ENCODE measurements at places on chromosomes 1 and 21.

- DNase-seq, result no peak
Measured at GRCh38 chr21:14814991-14815390, 249.8 kb downstream of the NRIP1 start.

DNA sequence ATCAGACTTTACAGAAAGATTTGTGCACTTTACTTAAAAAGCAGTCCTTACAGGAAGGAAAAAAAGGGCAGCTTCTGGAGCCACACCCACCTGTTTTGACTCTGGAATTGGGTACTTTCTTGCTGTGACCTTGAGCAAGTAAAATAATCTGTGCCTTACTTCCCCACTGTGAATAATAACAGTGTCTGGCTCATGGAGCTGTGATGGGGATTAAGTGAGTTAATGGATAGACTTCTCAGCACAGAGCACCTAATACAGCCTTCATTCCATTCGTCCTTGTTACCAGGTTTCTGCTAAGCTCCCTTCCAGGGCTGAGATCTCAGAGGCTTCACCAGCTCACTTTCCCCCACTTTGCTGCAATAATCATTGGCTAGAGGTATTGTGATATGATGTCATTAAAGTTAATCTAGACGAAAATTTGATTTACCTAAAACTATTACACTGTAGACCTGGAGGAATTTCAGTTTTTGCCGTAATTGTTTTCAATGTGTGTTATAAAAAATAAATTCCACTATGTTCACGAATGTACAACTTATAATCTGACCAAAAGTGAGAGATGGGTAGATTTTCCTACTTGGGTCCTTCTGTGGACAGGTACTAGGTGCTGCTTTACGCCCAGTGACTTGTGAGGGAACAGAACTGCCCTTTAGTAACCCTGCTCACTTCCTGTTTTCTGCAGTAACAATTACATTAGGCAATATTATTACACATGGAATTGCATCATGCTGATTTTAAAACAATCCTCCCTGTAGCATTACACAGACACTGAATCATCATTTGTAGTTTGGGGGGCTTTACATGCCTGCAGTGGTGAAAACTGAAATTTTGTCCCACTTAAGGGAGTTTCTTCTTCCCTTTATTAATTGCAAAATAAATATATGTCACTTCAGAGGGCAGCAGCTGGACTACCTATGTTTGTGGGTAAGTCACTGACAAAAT, 19.7 kb upstream of the ABCG1 start:
- DNase-seq, result peak; percentile 3

DNA sequence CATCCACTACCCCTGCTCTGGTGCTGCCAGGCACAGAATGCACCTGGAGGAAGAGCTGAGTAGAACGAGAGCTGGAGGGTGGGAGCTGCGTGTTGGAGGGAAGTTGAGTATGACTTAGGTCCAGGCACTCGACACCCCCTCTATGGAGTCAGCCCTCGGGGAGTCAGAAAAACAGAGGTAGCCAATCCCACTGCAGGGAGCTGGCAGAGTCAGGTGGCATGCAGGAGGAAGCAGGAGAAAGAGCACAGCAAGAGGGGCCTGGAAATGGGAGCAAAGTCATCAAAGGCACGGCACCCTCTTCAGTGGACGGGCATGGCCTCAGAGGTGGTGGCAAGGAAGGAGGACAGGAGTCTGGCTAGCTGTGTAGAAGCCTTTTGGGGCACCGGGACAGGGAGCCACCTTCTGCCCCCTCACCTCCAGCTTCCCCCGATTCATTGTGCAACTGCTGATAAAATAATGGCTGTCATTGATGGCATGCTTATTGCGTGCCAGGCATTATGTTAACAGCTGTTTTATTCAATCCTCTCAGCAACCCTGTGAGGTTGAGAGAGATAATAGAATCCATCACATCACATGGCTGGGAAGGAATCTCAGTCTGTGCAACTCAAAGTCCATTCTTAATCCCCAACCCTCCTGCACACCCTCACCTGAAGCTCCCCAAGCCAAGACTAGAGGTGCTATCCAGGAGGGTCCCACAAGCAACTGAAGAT, 42.0 kb downstream of the C1orf198 start:
- DNase-seq, result no peak

GRCh38 chr1:117371441-117372151, 4.3 kb downstream of the MAN1A2 start:
- no peak for DNase-seq

Data from AG04449 (cell line).